Activated gamma-delta T cell (primary cell): ENCODE measurements at places on chromosomes 13 and 19.

GRCh38 chr13:105612541-105612940 lies 922.9 kb downstream of the EFNB2 start:
- no peak for DNase-seq

DNA sequence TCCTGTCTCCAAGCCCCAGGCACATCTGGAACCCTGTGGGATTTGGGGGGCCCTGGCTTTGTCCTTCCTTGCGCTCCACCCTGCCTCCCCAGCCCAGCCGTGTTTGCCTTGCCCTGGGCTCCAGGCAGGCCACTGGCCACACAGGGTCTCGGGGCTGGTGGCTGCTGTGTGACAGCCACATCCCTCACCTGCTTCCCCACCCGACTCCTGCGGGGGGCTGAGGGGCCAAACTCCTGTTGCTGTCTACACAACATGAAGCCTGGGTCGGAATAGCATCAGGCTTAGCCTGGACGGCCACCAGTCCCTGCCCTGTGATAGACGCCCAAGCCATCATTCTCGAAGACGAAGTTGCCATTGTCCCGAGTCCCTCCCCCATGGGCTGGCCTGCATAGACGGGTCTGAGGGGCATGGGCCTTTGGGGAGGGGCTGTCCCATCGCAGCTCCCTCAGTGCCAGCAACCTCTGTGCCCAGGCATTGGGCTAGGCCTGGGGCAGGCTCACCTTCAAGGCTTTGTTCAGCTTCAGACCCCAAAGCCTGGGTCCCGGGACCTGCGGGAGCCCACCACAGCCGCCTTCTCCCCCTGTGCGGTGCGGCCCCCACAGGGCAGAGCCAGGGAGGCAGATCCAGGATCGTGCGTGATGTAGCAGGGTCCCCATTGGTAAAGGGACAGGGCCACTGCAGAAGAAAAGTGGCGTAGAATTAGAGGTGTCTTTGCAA lies 15.5 kb upstream of the TEKTIP1 start:
- no peak for DNase-seq

- DNase-seq: no peak
Observed at GRCh38 chr19:31492050-31492449, 142.8 kb upstream of the TSHZ3 start.

- no peak for DNase-seq
Observed at GRCh38 chr13:32203736-32204135, 111.4 kb downstream of the ZAR1L start.

- DNase-seq: no peak
Observed at GRCh38 chr19:40089462-40089861, 1.3 kb downstream of the ZNF780A start.

DNA sequence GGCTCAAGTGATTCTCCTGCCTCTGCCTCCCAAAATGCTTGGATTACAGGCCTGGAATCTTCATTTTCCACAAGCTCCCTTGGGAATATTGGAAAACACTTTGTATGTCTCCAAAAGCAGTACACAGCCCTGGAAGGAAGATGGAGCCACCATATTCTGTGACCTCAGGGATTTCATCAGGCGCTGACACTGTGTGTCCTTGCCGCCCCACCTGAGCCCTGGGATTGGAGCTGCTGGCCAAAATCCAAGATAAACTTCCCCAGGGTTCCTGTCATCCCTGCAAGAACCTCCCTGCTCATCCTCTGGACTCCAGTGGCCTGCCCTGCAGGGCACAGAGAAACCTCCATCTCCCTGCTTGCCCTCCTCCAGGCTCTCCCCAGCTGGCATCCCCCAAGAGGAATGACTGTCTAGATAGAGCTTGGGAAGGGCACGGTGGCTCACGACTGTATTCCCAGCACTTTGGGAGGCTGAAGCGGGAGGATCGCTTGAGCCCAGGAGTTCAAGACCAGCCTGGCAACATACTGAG lies 1.3 kb upstream of the GNG7 start:
- no peak for DNase-seq

GRCh38 chr13:29454931-29455481 lies 140.5 kb downstream of the SLC7A1 start:
- no peak for DNase-seq

- DNase-seq: no peak
Observed at GRCh38 chr19:55231391-55232285, 3.1 kb upstream of the TMEM86B start.

GRCh38 chr13:51674276-51674675 lies 90.0 kb downstream of the WDFY2 start:
- no peak for DNase-seq

GRCh38 chr13:48424212-48424611 lies 11.3 kb upstream of the LPAR6 start:
- DNase-seq: no peak

GRCh38 chr13:106156468-106156867 lies 379.0 kb downstream of the EFNB2 start:
- DNase-seq: no peak

- DNase-seq: no peak
Observed at GRCh38 chr19:41564515-41565378, 11.2 kb upstream of the CEACAM21 start.

GRCh38 chr19:45305007-45305406 lies 17.7 kb downstream of the CKM start:
- no peak for DNase-seq

DNA sequence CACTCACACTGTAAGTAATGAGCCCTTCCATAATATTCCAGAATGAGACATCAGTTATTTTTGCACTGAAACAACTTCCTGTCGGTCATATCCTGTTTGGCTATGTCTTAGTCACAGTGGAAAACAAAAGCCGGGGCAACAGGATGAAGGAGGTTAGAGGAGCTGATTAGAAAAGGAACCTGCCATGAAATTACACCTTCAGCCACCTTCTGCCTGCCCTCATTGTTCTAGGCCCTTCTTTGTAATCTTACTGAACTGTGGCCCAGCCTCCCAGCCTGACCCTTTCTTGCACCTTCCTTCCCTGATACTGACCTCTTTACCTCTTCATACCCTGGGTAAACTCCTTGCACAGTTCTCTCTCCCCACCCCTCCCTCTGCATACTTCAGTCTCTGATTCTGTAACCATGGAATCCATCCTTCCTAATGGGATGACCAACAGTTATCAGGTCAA lies 67.3 kb downstream of the DOCK9 start:
- DNase-seq: no peak

GRCh38 chr19:17926044-17926443 lies 6.8 kb upstream of the CCDC124 start:
- DNase-seq: no peak

DNA sequence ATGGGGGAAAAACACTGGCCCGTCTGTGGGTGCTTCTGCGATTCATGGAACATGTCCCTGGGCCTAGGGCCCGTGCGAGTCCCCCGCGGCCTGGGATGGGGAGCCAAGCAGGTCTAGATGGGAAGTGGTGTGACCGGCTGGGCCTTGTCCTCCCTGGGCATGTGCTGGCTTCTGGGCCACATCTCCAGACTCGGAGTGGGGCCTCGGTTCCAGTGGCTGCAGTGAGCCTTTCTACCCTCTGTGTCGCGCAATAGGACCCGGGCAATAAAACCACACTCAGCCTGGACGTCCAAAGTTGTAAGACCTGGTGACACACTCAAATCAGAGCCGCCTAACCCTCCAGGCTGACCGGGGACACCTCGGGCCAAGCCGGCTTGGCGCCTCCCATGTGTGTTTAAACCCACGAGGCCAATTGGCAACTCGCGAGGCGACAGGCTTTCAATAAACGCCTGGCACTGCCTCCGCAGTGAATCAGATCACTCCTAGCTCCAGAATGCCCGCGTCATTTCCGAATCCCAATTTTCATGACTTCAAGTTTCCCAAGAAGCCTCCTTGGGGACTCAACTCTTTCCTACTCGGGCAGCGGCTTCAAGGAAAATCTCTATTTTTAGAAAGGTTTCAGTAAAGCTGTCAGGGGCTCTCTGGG lies 57.3 kb downstream of the KLF2 start:
- no peak for DNase-seq

- DNase-seq: no peak
Observed at GRCh38 chr19:23436318-23436717, 41.0 kb upstream of the ZNF91 start.
